ENCODE measurements at places on chromosomes 13 and 19.
A peak's percentile ranks its signal among the peaks of the same experiment; 100 is the strongest.

DNA sequence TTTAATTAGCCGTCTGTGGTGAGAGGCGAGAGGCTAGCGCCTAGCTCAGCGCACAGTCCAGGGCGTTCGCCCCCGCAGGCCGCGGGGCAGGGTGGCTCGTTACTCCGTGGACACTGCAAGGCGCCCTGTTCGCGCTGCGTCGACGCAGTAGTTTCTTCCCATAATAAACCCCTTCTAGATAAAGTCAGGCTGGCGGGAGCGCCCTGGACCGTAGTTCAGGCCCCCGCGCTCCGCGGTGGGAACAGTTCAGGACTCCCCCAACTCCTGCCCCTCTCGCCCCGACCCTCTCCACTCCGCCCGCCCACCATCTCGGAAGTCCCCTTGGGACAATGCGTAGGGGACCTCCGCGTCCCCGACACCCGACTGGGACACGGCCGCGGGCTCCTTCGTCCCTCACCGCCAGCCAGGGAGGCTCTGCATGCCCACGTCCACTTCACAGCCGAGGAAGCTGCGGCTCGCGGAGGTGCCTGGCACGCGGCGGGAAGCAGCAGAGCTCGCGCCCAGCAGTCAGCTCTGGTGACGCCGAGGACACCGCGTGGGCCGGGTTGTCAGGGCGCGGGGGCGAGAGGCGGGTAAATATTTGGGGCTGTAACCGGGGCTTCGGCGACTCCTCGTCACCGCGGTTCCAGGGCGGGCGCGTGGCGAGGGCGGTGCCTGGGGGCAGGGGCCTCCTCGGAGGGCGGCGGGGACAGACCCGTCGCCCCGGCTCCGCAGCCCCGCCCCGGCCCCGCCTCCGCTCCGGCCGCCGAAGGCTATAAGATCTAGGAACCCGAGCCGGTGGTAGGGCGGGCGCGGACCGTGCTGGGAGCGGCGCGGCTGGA is at the start of gene RGCC:
TSS of gene RGCC (plus strand) at position 783 of the 821 bp plus-strand sequence. CDS start 158 bp downstream, outside the sequence.
- peak; percentile 55 for DNase-seq

DNA sequence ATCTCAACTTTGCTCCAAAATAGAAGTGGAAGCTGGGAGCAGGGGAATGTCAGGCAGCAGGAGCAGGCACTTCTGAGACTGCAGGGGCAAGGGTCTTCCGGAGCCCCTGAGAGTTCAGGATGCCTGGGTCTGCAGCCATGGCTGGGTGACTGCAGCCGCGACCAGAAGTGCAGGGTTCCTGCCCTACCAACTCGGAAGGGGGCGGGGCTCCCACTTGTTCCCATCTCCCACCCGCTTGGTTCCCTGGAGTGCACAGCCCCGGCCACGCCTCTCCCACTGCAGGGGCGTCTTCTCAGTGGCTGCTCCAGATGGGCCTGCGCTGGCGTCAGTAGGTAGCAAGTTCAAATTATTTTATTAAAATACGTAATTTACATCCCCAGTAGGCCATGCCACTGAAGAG is 1631.7 kb downstream of the OLFM4 start:
- no peak for DNase-seq

DNA sequence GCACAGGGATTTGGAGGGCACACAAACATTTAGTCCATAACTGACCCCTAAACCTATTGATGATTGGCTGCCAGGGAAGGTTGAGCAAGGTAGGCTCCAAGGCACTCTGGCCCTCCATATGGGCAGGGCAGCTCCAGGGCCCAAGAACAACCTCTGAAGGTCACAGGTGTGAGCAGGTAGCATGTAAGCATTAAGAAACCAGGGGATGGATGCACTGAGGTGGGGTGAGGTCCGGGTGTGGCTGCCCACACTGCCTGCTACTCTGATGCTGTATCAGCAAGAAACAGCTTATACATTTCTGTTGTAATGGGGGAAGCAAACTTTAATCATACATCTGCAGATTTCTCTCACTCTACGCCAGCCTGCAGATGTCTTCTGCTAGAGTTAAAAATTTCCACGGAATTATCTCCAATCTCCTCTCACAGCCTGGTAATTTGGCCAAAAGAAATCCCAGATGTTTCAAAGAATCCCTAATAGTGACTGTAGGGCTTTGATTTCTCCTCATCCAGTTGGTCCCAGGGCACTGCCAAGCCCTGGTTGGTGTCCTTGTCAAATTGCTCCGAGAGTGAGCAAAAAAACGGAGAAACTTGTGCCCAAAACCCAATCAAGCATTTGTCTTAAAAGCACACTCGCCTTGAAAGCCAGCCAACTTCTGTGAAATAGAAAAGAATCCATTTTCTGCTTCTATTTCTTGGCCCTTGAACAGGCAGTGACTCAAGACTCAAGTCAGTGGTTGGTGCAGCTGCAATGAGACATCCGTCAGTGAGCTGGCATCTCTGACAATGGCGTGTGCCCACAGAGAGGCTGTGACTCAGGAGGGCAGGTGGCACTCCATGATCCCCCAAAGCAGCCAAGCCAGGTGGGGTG is 72.5 kb upstream of the MRI1 start:
- DNase-seq, result peak; percentile 16

GRCh38 chr19:49441210-49441959 is at the start of gene SLC17A7:
Gene SLC17A7, minus strand, starts transcription at chr19:49441527. Its CDS starts 148 bp downstream, at chr19:49441379.
- DNase-seq, result no peak

- DNase-seq, result no peak
These were observed 1.5 kb upstream of the DAND5 start for GRCh38 chr19:12967907-12968306.

DNA sequence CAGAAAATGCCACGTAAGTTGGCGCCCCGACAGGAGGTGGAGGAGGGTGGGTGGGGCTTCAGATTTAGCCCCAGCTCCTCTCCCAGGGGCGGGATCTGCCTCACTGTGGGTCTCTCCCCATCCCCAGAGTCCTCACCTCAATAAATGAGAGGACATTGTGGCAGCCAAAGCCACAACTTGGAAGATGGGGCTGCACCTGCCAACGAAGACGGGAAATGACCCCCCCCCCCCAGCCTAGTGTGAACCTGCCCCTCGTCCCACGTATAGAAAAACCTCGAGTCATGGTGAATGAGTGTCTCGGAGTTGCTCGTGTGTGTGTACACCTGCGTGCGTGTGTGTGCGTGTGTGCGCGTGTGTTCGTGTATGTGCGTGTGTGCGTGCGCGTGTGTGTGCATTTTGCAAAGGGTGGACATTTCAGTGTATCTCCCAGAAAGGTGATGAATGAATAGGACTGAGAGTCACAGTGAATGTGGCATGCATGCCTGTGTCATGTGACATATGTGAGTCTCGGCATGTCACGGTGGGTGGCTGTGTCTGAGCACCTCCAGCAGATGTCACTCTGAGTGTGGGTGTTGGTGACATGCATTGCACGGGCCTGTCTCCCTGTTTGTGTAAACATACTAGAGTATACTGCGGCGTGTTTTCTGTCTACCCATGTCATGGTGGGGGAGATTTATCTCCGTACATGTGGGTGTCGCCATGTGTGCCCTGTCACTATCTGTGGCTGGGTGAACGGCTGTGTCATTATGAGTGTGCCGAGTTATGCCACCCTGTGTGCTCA is 1.5 kb upstream of the TRAPPC5 start:
- DNase-seq, result no peak

DNA sequence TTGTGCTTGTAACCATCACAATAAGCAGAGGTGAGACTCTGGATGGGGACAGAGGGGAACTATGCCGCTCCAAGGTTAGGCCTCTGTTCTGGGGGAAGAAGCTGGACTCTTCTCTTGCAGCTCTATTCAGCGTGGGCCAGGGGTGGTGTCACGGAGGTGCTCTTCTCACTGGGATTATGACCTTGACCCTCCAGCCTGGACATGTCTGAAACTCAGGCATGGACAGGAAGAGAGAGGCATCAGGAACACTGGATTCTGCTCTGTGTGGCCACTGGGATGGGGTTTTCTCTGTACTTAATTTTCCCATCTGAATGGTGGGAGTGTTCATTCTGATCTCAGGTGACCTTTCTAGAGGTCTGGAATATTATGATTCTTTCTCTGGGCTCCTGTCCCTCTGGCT is 7.6 kb downstream of the MEGF8 start:
- no peak for DNase-seq

GRCh38 chr19:8302357-8302691 is 5.8 kb downstream of the CD320 start:
- no peak for DNase-seq

DNA sequence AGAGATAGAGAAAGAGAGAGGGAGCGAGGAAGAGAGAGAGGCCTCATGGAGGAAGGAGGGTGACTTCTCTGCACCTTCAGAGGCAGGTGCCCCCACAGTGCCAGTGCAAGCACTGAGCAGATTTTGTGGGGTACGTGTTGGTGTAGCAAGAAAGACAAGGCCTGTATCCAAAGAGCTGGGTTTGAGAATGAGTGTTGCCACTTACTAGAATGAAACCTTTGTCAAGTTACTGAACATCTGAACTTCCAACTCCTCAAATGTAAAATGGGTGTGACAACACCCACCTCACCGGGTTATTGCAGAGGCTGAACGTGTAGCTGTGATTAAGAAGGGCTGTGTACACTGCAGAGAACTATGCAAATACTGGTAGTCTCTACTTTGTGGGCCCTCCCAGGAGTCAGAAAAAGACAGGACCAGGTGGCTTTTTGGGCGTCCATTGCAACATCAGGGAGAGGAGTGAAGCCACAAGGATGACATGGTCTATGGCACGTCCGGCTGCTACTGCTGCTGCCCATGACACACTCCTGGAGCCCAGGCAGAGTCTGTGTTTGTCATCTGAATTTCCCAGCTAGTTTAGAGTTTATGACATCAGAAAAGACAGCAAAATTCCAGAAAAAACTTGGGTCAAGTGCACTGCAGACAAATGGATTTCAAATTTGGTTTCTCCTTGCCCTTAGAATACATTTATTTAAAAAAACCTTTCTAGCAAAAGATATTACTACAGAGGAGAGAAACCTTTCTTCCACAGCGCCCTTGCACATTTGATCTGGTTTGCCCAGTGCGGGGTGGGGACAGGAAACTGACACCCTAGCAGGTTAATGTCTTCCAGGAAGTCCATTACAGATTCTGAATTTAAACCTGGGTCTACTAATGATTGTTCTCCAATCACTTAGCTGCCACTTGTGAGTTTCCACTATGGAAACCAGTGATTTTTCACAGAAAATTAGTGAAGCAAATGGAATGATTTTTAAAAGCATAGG is 54.0 kb upstream of the ATP12A start:
- DNase-seq, result no peak

DNA sequence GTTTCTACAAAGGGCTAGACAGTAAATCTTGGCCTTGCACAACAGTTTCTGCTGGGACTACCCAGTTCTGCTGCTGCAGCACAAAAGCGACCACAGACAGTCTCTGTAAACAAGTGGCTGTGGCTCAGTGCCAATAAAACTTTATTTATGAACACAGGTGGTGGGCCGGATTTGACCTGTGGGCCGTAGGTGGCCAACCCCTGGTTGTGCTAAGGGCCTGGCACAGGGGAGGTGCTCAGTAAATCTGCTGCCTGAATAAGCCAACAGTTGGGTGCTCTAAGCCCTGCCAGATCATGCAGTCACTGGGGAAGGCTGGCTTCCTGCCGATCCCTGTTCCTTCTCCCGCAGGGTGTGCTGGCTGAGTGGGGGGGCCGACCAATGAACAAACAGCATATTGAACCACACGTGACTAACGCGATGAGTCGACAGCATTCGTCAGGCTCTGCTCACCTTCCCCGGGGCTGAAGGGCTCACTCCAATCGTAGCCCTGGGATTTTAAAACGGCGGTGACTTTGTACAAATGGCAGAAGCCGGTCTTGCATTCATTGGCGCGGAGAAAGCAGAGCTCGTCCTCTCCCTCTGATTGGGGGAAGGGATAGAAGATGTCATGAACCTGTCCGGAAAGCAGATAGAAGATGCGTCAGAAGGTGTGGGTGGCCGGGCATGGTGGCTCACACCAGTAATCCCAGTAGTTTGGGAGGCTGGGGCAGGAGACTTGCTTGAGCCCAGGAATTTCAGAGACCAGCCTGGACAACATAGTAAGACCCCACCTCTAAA is 24.3 kb upstream of the MYDGF start:
- peak; percentile 91 for DNase-seq

- DNase-seq, result no peak
These were observed 67.9 kb downstream of the RAB20 start for GRCh38 chr13:110493613-110494012.

GRCh38 chr13:95485045-95485517 is 67.4 kb upstream of the CLDN10 start:
- peak; percentile 54 for DNase-seq

DNA sequence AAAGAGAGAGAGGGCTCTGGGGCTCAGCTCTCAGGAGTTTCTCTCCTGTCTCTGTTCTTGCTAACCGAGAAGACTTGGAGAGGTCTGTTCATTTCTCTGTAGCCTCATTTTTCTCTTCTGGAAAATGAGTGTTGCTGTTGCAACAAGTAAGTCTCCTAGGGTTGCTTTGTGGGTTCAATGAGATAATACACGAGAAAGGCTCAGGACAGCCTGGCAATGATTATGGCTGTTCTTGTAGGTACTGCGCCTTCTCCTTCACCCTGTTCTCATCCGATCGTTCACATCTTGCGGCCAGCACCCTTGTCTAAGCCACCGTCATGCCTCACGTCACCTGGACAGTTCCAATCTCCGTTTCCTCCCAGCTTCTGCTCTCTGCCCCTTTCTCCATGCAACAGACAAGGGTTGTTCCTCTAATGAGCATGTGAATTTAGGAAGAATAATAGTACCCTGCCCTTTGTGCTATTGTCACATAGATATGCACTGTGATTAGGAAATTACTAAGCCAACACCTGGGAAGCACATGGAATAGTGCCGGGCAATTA is 4.2 kb downstream of the C5AR1 start:
- DNase-seq, result no peak

- no peak for DNase-seq
These were observed 2.8 kb upstream of the SLC27A5 start for GRCh38 chr19:58514564-58515022.

DNA sequence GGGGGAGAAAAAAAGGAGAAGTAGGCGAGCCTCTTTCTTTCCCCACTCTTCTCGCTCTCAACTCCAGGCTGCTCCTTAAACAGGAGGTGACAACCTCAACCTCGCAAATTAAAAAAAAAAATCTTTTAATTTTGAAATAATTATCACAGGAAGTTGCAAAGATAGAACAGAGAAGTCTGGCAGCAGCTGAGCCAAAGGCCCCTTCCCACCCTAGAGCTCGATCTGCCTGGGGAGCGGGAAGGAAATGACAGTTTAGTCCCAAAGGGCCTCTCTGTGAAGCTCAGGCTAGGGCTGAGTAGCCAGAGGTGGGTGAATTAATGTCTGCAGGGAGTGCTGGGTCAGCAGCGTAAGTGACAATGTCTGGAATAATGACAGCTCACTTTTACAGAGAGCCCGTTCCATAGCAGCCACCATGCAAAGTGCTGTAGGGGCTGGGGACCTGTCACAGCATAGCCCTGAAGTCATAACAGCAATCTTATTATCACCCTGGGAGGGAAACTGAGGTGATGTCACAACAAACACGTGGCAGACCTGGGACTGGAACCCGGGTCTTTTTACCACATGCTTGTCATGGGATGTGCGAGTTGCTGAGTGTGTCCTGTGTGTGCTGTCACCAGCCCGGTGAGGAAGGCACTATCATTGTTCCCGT is 8.8 kb upstream of the CD22 start:
- no peak for DNase-seq

GRCh38 chr13:74966814-74967424 is 515.0 kb downstream of the TBC1D4 start:
- DNase-seq, result peak; percentile 78

DNA sequence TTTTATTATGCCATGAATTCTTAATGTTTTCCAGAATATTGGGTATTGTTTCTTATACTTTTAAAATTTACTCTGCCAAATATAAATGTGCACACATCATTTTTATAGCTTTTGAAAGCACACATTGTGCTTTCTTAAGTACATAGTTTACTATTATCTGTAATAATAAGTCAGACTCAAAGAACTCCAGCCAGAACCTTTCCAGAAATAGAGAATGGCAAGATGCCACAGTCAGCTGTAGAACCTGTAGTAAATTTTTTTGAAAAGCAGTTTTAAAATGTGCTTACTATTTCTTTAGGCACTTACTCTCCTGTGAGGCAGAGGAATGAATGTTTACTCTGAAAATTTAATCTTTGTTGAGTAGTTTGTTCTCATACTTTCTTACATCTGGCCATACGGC is 1287.1 kb downstream of the PCDH9 start:
- DNase-seq, result peak; percentile 72

Measured in fibroblast of pulmonary artery (primary cell).